ENCODE measurements at places on chromosomes 1 and 21.

DNA sequence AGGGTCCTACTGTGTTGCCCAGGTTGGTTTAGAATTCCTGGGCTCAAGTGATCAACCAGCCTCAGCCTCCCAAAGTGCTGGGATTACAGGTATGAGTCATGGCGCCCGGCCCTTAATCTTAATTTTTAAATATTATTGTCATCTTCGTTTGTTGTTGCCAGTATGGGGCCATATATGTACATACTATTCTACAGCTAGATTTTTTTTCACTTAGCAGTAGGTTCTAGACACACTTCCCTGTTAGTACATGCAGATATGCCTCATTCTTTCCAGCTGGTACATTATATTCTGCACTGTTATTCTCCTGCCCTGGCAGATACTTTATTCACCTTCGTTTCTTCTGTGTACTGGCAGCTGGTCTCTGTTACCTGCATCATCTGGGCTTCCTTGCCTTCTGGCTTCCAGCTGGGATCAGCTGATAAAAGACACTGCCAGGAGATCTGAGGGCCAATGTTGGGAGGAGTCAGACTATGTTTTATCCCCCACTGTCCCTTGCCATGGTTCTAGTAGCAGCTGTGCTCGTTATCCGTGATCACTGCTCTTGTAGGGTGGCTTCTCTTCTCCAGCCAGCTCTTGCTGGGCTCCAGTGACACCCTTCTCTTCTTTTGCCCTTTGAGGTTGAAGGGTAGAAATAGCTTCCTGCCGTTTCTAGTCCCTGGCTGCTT, 24.7 kb downstream of the ST3GAL3 start:
- DNase-seq, result no peak

DNA sequence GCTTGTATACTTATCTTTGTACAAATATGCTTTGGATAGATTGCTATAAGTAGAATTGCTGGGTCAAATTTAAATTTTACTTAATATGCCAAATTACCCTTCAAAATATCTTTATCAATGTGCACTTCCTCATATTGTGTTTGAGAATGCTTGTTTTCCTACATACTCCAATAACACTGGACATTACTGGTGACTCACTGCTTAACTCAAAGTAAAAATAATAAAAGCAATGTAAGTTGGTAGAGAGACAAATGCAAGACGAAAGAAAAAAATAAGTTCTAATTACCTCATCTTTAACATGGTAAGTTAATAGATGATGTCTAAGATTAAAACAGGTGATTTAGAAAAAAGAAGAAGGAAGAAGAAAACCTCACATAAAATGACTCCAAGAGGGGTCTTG, 7.9 kb upstream of the SH3GLB1 start:
- DNase-seq, result no peak

GRCh38 chr1:74402873-74403272, 109.5 kb downstream of the LRRC53 start:
- DNase-seq, result no peak

- DNase-seq, result peak; percentile 80
These were observed at the start of the genes GDAP2 and WDR3 for GRCh38 chr1:117929343-117930172. GDAP2 (minus strand) TSS chr1:117929621; CDS start chr1:117920357, 9,264 bp downstream. WDR3 (plus strand) TSS chr1:117929739; CDS start chr1:117933320, 3,581 bp downstream.

- DNase-seq, result no peak
These were observed 24.0 kb upstream of the SAMD13 start for GRCh38 chr1:84277343-84278059.

DNA sequence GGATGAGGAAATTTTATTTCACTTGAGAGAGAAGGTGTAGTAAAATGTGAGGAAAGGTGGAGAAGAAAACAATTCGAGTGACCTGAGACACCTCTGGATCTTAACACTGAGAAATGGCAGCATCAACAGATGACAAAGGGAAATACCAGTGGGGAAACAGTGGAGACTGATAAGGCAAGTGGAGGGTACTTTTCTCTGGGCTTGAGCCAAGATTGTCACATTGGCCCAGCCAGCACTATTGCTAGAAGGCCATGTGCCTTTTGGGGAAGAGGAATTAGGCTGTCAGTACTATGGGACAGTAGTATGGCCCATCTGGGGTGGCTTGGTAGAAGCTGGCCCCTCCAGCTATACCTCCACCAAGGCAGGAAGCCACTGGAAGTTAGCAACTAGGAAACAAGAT, 8.4 kb downstream of the SYPL2 start:
- no peak for DNase-seq

GRCh38 chr1:47771751-47772150, 225.4 kb downstream of the TRABD2B start:
- DNase-seq, result no peak

- DNase-seq, result no peak
These were observed 46.5 kb downstream of the ELK4 start for GRCh38 chr1:205585169-205585834.

- peak; percentile 71 for DNase-seq
These were observed at the start of gene C1orf226 for GRCh38 chr1:162381383-162381782. C1orf226 (plus strand) TSS chr1:162381728; CDS start chr1:162381902, 174 bp downstream.

- no peak for DNase-seq
These were observed 145.0 kb downstream of the DHRS3 start for GRCh38 chr1:12472798-12473551.

- no peak for DNase-seq
These were observed 24.4 kb downstream of the HS2ST1 start for GRCh38 chr1:86938855-86939254.

GRCh38 chr1:113199760-113200455, 126.9 kb downstream of the LRIG2 start:
- no peak for DNase-seq

DNA sequence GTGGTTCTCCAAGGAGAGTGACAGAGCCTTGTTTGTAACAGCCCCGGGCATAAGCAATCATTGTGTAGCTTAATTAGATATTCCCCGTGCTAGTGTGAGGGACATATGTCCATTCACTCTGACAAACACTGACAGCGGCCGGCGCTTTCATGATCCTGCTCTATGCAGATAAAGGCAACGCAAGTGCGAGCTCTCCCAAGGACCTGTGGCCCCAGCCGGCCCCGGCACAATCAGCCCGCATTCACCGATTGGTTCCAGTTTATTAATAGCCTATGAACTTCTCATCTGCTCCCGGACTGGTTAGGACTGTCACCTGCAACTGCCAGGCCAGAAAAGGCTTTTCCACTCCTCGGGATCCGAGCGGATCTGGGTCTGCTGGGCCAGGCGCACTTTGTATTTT, 18.0 kb upstream of the OLIG1 start:
- no peak for DNase-seq

DNA sequence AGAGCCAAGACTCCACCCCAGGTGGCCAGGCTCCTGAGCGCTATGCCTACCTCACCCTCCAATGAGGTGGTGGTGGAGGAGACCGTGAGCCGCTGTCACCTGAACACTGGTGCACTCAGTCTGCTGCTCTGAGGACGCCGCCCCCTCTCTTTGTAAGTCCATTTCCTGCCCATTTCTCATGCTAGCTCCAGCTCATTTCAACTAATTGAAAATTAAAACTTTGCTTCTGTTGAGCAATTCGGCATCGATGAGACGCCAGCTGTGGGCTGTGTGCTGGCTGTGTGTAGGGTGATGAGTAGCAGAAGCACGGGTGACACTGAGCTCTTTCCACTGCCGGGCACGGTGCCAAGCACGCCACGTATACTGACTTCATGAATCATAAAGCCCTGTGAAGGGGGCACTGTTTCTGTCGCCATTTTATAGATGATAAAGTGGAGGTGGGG, 11.2 kb downstream of the TNFRSF1B start:
- no peak for DNase-seq

GRCh38 chr1:57711326-57711725, 287.5 kb upstream of the DAB1 start:
- DNase-seq, result no peak

DNA sequence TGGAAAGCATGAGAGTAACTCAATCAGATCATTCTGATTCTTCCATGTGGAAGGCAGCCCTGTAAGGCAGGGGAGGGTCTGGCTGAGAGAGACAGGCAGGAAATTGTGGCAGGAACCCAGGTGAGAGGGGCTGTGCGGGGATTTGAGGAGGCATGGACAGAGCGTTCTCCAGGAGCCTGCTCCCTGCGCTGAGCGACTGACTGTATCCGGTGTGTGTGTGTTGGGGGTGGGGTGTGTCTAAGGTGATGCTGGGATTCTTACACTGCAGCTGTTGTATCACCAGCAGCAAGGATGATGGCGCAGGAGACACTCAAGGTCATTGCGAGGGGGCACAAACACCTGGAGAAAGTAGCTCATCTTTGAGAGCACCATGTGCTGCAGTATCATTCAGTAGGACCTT, 128.5 kb downstream of the RHOU start:
- DNase-seq, result no peak

- DNase-seq, result no peak
These were observed 12.6 kb upstream of the RABIF start for GRCh38 chr1:202901555-202901954.

- peak; percentile 61 for DNase-seq
These were observed 1.8 kb downstream of the CD160 start for GRCh38 chr1:145720878-145721671.

DNA sequence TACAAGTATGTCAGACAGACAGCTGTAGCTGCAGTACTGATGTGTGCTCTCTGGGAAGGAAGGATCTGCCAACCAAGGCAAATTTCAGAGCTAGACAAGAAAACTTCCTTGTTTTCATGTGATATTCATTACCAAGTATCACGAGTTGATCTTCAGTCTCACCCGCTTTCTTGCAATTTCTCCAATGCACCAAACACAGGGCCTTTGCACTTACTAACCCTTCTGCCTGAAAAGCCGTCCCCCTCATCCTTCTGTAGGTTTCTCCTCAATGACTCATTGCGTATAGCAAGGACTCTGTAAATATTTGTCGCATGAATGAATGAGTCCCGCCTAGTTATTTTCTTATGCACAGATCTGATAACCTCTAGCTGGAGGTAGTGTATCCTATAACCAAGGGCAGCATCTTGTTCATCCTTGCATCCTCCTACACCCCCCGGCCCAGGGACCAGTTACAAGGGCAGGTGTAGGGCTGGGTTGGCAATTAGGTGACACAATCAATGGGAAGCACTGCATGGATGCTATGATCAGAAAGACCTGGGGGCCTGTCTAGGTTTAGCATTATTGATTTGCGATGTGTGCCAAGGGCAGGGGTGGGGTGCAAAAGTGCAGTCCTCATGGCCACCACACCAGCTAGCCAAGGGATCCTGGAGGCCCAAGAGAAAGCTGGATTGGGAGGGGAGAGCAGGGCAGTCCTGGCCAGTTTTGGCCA, 51.4 kb upstream of the GPR157 start:
- peak; percentile 59 for DNase-seq

DNA sequence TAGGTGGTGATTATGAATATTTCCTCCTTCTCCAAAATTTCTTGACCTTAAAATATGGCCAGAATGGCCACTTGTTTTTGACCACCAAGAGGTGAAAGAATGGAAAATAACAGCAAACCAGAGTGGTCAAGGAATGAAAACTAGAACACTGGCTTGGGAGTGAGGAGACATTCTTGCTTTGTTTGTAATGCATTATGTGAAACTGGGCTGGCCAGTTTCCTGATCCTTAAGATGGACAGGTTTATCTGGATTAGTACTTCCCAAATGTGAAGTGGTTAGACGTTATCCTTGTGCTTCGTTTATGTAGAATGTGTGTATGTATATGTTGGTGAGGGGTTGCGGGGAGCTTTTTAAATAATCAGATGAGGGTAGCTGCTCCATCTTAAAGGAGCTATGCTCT, 12.8 kb downstream of the PLA2G4A start:
- no peak for DNase-seq

DNA sequence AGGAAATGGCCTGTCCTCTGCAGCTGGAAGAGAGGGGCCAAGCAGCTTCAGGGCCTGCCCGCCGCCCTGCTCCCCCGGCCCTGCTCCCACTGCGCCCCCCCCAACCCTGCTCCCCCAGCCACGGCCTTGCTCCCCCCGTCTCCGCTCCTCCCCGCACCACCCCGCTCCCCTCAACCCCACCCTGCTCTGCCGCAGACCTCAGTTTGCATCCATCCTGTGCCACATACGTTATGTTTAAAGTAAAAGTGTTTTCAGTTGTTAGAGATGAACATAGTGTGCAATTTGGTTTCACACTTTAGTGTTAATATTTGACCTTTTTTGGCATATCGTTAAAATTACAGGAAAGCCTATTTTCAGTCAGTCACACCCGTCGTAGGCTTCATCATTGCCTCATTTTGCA, 34.1 kb upstream of the DIP2A start:
- DNase-seq, result no peak

DNA sequence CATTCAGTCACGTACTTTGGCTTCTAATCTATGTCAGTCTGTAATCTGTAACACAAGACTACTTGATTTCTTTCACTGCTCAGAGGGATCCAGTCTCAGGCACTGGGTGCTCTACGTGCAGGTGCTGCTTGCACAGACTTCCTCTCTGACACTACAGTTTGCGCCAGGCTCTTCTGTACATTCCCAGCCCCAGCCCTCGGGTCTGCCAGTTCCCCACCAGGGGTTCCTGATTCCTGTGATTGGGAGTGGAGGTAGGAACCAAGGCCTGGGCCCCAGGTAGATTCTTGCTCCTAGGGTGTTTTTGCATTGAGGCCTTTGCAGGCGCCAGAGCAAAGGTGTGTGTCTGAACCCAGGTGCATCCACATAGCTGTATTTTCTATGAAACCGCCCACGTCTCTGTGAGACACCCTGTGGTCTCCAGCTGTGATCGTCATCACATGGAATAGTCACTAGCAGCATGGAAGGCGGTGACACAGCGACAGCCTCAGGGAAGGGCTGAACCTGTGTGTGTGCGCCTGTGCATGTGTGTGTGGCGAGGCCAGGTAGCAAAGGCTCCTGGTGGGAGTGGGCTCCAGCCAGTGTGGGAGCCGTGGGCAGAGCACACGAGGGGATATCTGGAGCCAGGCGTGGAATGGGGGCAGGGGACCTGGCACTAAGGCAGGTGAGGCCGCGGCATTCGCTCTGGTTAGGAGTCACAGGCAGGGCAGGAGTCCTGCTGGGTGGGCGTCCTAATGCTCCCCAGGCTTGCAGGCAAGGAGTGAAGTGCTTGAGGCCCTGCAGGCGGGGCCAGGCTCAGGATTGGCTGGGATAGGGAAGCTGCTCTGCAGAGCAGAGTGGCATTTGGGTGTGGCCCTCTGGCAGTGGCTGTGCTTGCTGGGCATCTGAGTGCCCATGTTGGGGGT, 5.2 kb downstream of the GJC2 start:
- no peak for DNase-seq

DNA sequence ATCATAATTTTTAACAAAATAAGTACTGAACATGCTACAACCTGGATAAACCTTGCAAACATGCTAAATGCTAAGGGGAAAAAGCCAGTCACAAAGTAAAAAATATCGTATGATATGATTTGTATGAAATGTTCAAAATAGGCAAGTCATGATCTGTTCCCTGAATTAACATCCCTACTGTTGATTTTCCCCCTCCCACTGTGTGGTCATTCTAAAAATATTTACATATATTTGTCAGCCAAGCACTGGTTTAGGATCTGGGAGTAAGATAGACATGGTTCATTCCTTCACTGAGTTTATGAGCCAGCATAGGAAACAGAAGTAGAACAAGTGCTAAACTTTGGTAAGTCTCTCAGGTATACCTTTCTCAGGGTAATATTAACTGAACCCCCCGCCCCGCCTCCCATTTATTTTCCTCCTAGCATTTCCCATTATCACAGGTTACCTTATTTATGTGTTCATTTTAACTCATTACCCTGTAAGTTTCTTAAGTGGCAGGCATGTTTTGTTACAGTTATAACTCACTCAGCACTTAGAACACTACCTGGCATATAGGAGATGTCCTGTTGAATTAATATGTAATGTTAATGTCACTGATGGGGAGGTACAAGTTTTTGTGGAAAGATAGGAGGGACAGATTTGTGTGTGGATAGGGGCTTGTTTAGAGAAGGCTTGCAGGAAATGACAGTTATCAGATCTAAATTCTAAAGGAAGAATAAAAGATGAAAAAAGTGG, 12.3 kb downstream of the UQCRH start:
- no peak for DNase-seq

- no peak for DNase-seq
These were observed 271.7 kb downstream of the DUSP10 start for GRCh38 chr1:221470000-221470698.

GRCh38 chr1:70034403-70034802, 171.0 kb downstream of the LRRC40 start:
- peak; percentile 17 for DNase-seq
